ENCODE measurements at places on chromosomes 1 and 21.

GRCh38 chr1:147185432-147185831, 13.2 kb upstream of the PRKAB2 start:
- DNase-seq = no peak

DNA sequence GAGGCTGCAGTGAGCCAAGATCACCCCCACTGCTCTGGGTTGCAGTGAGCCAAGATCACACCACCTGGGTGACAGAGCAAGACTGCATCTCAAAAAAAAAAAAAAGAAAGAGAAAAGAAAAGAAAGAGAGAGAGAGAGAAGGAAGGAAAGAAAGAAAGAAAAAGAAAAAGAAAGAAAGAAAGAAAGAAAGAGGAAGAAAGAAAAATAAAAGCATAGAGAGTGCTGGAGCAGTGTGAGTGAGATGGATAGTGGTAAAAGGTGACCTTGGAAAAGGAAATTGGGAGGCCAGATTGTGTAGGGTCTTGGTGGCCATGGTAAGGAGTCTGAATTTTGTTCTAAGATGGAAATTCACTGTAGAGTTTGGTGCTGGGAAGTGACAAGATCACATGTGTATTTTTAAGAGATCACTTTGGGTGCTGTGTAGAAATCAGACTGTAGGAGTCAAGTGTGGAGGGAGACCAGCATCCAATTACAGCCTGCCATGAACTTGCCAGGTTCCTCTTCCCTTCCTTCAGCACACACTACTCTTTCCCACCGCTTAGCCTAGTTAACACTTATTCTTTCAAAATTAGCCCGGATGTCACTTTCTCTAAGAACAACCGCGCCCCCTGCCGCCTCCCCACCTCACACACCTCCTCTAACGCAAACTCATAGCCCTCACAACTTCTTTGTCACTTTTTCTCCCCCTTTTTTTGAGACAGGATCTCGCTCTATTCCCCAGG, 17.9 kb downstream of the MTX1 start:
- DNase-seq = peak; percentile 86

GRCh38 chr1:41653574-41653973, 169.1 kb upstream of the EDN2 start:
- DNase-seq = no peak

DNA sequence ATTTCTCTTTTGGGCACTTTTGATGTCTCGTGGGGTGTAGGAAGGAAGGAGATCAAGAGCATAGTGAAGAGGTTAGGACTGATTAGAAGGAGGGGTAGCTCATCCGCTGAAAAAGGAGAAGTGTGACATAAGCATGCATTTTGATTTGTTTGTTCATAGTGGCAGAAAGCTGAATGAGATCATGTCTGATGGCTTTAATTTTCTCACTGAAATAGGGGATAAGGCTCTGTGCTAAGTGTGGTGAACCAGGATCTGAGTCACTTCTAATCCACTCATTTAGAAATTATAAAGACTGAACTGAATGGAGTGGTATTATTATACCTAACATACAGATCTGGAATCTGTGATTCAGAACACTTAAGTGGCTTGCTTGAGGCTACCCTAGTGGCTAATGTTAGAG, 344.5 kb downstream of the PDE4B start:
- DNase-seq = no peak

GRCh38 chr1:30324251-30325084, 398.9 kb downstream of the MATN1 start:
- no peak for DNase-seq

GRCh38 chr1:223029985-223030769, 112.9 kb downstream of the TLR5 start:
- no peak for DNase-seq

DNA sequence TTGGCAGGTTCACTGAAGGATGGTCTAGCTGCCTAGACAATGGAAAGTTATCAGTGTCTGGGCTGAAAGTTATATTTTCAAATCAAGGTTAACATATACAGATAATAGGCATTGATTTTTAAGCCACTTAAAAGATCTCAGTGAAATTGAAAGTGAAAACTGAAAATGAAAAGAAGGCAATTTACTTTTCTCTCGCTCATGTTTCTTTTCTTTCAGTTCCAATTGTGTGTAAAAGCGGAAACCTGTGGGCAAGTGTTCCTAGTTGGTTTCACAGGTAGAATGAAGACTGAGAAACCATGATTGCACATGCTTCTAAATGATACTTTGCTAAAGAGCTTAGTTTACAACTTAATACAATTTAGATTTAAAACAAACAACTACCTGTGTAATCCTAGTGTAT, 383.7 kb downstream of the ZP4 start:
- DNase-seq = no peak

GRCh38 chr1:153658400-153659174, at the start of gene SNAPIN:
SNAPIN (plus strand) TSS chr1:153658703; CDS start chr1:153658744, 41 bp downstream.
- DNase-seq = peak; percentile 92

DNA sequence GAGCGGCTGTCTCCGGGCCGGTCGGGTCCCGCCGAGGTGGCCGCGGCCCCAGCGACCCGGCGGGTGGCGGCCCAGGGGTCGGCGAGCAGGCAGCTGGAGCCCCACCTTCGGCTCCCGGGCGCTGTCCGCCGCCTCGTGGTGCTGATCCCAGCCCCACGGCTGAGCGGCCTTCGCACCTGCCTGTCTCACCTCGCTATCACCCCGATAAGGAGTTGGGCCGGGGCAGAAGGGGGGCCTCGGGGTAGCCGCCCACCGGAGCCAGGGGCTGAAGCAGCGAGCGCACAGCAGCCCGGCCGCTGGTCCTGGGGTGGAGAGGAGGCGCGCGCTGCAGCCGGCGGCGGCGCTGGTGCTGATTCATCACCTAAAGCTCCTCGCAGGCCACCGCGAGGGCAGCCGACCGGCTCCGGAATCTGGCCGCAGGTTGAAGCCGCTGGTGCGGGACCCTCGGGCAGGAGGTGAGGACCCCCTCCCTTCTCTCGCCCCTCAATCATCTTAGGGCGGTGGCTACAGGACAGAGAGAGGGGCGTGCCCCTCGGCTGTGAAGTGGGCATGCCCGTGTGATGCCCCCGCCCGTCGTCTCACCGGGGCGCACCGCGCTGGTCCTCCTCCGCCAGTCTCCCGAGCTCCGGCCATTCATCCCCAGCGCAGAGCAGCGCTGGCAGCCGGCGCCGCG, 575 bp downstream of the TRIM67 start:
- DNase-seq = no peak

DNA sequence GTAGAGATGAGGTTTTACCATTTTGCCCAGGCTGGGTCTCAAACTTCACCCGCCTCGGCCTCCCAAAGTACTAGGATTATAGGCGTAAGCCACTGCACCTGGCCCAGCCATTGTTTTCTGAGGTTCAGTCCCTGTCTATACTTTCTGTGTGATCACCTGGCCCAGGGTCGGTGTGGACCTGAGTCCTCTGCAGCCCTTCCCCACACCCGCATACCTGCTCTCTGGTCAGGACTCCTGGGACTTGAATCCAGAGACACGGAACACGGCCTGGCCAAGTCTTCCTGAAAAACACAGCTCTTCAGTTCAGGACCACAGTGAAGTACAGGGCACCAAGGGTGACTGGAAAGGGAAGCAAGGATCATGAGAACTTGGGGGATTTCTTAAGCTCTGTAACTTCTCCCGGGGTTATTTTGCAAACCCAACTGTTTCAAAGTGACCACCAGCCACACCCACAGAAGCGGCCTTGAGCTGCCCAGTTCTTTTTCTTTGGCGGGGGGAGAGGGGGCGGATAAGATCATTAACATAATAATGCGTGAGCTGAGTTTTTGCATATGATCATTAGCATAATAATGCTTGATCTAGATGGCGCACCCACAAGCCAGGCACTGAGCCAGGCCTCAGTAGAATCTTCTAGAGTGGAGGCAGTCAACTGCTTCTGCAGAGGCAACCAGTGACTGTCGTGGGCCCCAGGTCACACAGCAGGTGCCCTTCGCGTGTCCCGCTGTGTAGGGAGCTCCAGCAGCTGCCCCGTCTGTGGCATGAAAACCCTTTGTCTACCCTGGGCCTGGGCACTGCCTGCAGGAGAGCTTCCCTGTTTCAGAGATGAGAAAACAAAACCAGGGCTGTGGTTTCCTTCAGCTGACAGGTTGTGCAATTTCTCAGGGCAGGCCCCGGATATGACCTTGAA, 1.7 kb upstream of the NADK start:
- DNase-seq = no peak

GRCh38 chr1:20578062-20578461, 10.8 kb upstream of the CDA start:
- DNase-seq = no peak

GRCh38 chr1:37477198-37477931, 3.0 kb downstream of the ZC3H12A start:
- no peak for DNase-seq
